Caudate nucleus (tissue), 63 donors: ENCODE measurements at places on chromosomes 13 and 19.

DNA sequence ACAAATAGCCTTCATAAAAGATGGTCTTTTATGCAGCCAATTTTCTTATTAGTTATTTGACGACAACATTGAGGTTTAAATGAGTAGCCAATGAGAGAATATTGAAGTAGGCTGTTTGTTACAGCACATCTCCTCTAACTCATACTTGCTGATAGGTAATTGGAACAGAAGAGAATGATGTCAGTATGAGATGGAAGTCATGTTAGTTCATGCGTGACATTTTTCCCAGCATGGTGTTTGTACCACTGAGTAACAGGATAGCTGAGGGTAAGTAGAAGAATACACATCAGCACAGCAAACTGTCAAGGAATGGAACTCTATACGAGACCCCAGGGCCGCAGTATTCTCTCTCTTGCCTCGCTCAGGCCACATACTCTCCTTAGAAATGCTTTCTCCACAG lies 37.2 kb downstream of the COL4A2 start:
- DNase-seq, result no peak

DNA sequence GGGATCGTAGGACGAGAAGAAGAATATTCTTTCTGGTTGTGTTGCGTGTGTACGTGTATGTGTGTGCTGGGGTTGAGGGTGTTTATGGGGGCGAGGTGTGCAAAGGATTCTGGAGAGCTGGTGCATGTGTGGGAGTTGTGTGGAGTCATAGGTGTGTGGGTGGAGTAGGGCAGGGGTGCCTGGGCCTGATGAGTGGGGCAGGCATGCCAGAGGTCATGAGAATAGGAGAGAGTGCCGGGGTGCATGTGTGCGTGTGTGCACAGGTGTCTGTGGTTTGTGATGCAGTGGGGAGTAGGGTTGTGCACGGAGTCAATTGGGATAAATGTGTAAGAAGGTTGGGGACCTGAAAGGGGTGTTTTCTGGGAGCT lies 649 bp downstream of the TMEM91 start:
- peak; percentile 3 for DNase-seq

DNA sequence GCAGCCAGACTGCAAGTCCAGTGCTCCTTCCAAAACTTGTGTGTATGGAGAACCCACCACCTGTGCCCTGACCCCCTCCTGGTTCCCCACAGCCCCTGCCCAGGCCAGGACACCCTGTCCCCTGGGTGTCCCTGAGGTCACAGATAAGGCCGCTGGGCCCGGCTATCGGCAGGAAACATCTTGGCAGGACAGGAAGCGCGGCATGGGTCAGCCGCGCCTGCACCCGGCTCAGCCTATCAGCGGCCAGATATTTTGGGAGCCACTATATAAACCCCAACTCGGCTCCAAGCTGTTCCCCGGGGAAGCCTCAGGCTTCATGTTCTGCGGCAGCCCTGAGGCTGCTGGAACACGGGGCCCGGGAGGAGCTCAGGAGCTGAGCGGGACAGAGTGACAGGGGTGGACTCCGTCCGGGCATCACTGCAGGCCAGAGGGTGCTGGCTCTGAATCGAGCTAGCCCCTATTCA lies 60.8 kb downstream of the AP1M1 start:
- peak; percentile 35 for DNase-seq

GRCh38 chr19:1109032-1109551 lies 5.3 kb downstream of the GPX4 start:
- no peak for DNase-seq

- DNase-seq, result no peak
Measured at GRCh38 chr13:29923554-29924481, 73.4 kb upstream of the UBL3 start.

GRCh38 chr19:48596237-48596636 lies 10.3 kb upstream of the SPACA4 start:
- DNase-seq, result no peak

DNA sequence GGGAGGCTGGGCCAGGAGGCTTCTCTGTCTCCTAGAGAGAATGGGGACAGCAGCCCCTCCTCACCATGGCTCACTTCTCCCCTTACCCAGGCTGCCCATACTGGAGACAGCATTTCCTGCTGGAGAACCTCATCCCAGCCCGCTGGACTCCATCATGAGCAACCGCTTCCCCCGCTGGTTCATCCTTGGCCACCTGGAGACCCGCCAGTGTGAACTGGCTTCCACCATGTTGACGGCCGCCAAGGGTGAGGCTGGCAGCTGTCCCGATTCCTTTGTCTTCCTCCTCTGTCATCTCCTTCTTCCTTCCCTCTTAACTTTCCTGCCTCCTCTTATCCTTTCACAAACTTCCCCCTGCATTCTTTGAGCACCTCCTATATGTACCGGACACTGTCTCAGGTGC lies 28.0 kb downstream of the ZSWIM4 start:
- DNase-seq, result no peak
